Activated CD4-positive, CD25-positive, alpha-beta regulatory T cell treated with anti-CD3 and anti-CD28 coated beads, Interleukin-2, amount 50 U/mL, for 24 hours (primary cell): ENCODE measurements at places on chromosomes 2 and 18.

- ATAC-seq: no peak
These were observed 81.1 kb upstream of the OTOF start for GRCh38 chr2:26559044-26559405.

- ATAC-seq: no peak
These were observed 95.3 kb downstream of the EVA1A start for GRCh38 chr2:75465317-75465984.

DNA sequence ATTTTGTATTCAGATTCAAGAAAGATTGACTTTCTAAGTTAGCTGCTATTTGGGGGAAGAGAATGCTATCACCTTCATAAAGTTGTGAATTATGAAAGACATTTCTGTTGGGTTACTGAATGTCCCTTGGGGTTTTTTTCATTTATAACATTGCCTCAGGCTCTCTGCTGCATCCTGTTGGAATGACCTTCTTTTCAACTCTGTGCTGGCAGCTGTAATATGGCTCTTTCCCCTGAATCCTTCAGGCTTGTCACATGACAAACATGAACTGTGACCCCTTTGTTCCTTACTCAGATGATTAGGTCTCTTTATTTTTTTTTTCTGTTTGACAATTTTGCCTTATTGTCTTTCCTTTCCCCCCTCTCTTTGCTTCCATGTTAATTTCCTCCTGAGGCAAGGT lies 159.8 kb downstream of the TAF4B start:
- ATAC-seq: no peak

DNA sequence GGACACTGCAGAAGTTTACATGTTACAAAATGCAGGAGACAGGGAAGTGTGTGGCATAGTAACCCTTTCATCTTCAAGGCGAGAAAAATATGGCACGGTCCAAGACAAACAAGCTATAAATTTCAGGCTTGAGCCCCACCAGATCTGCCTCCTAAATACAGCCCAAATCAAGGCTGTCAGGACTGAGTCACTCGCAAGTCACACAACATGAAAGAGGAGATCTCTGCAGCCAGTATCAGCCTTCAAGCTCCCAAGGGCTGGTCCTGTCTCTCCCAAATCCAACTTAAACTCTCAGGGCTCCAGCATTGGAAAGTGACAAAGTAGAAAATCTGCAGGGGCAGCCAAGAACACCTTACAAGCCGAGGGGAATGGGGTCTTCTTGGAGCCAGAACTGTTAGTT lies 106.3 kb upstream of the GATA6 start:
- no peak for ATAC-seq
